ENCODE measurements at places on chromosomes 3 and 15.

DNA sequence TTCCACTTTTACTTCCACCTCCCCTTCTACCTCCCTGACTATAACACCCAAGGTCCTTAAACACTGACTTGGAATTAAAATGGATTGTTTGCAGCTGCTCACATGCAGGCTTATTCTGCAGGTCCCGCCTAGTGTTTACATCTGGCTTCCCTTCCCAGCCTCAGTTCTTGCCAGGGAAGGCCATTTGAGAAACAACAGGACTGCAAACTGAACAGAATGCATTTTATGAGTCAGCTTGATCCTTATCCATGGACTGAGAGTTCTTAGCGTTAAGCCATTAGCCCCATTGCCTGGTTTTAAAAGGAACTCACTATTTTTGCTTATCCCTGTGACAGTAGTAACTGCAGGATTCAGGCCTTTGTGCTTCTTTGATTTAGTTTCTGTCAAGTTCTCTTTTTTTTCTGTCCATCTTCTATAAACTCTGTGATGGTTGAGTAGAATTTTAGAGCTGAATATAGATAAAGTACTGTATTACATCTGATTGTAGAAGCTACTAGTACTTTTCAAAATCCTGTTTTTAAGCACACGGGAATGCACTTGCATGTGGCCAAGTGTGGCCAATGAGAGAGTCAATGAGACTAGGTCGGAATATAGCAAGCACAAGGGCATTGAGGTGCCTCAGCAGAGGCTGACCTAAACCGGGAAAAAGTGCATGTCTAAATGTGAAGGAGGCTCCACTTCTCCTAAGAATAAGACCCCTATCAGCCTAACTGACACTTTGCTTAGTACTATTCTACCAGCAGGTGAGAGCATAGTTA lies 106.4 kb downstream of the TUSC7 start:
- H3K27me3 ChIP-seq = no peaks in the 10 kb centered on the region
- no peak overlapping the region for H3K27ac ChIP-seq
- no peak overlapping the region for H3K4me3 ChIP-seq
- no peak for DNase-seq
- no peaks in the 10 kb centered on the region for H3K36me3 ChIP-seq

- H3K27ac ChIP-seq = no peak overlapping the region
- DNase-seq = no peak
- H3K4me3 ChIP-seq = peak overlapping the region; percentile 76
- H3K27me3 ChIP-seq = peaks cover 6% of the 10 kb centered on the region
- no peaks in the 10 kb centered on the region for H3K4me1 ChIP-seq
Measured at GRCh38 chr15:94231723-94232468, 535 bp downstream of the MCTP2 start.

GRCh38 chr3:14687360-14687759 lies 12.4 kb downstream of the C3orf20 start:
- H3K36me3 ChIP-seq = no peaks in the 10 kb centered on the region
- 0 out of 2 replicates have a peak, but pooled peaks cover 1% of the 10 kb centered on the region for H3K27me3 ChIP-seq
- no peak for DNase-seq

GRCh38 chr15:73829523-73829922 lies 43.8 kb upstream of the TBC1D21 start:
- no peaks in the 10 kb centered on the region for H3K36me3 ChIP-seq
- no peaks in the 10 kb centered on the region for H3K27me3 ChIP-seq
- no peak overlapping the region for H3K4me3 ChIP-seq
- H3K4me1 ChIP-seq = no peaks in the 10 kb centered on the region
- H3K27ac ChIP-seq = no peak overlapping the region

DNA sequence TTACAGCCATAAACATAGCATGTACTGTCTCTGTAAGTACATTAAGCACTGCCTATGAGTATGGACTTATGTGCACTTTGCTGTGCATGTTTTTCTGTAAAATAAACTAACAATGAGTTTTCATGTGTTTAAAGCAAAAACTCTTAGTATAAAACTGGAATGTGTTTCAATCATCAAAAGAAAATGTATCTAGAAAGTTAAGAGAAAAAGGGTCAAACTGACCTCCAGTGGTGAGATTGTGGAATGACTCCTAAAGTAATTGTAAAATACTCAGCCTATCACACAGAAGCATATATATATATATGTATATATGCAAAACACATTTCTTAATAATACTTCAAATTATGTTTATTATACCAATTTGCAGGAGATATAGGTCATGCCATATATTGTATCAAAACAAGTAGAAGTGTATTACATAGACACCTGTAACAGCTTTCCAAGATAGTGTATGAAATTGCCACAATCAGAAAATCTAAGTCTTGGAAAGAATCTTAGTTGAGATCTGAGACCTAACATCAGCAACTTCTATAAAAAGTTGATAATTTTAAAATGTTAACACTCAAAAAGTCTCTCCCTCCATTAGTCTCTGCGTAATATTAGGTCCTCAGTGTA lies 199.6 kb downstream of the FMN1 start:
- no peaks in the 10 kb centered on the region for H3K27me3 ChIP-seq
- no peak overlapping the region for H3K4me3 ChIP-seq
- DNase-seq = no peak

Measured in iPS DF 6.9 (cell line).